ENCODE measurements at places on chromosomes 6 and 20. TPM values are rescaled to one million over a fixed set of nuclear protein-coding genes. Genes with fewer than 3 reads are reported as not detected.

SH3BGRL2 gene
- total RNA-seq: 0.35 TPM

SAMD10 gene
- total RNA-seq: not detected

PREP gene
- 39.4 TPM for total RNA-seq

DPPA5 gene
- not detected for total RNA-seq

VIP gene
- not detected for total RNA-seq

GDAP1L1 gene
- not detected for total RNA-seq

PABPC1L gene
- 20.2 TPM for total RNA-seq

ECI2 gene
- 74.3 TPM for total RNA-seq

OLIG3 gene
- not detected for total RNA-seq

TREM1 gene
- not detected for total RNA-seq

LY6G6C gene
- total RNA-seq: not detected

OR2J1 gene
- total RNA-seq: not detected

PRR18 gene
- 0.17 TPM for total RNA-seq

MEP1A gene
- not detected for total RNA-seq

HLA-G gene
- total RNA-seq: not detected

KCNK16 gene
- not detected for total RNA-seq

TSHZ2 gene
- total RNA-seq: not detected

AMD1 gene
- 137 TPM for total RNA-seq

PRELID3B gene
- total RNA-seq: 57.2 TPM

DXO gene
- total RNA-seq: 9.7 TPM

ULBP1 gene
- total RNA-seq: 0.97 TPM

RFX6 gene
- not detected for total RNA-seq

LGSN gene
- 3.5 TPM for total RNA-seq

SYCP2 gene
- 0.92 TPM for total RNA-seq

ZNF391 gene
- total RNA-seq: 0.25 TPM

ULBP2 gene
- total RNA-seq: 3.8 TPM

TMEM74B gene
- 2.6 TPM for total RNA-seq

RHAG gene
- 0.07 TPM for total RNA-seq

CYP39A1 gene
- total RNA-seq: 0.06 TPM

APMAP gene
- total RNA-seq: 162 TPM

CALHM6 gene
- total RNA-seq: not detected

MATN4 gene
- total RNA-seq: 0.08 TPM

ENPP4 gene
- 0.25 TPM for total RNA-seq

HLA-DQA1 gene
- not detected for total RNA-seq

BCAS1 gene
- total RNA-seq: 0.53 TPM

TUBB1 gene
- total RNA-seq: not detected

HIVEP2 gene
- 4.2 TPM for total RNA-seq

CD24 gene
- 281 TPM for total RNA-seq

SLC22A2 gene
- total RNA-seq: not detected

MGME1 gene
- total RNA-seq: 47.3 TPM

PSMG4 gene
- 21.8 TPM for total RNA-seq

KCNS1 gene
- total RNA-seq: not detected

OPRM1 gene
- not detected for total RNA-seq

PRL gene
- not detected for total RNA-seq

TINAG gene
- total RNA-seq: 0.08 TPM

SLC52A3 gene
- total RNA-seq: 0.92 TPM

ZBTB12 gene
- total RNA-seq: 5.1 TPM

All from A549 treated with CpdA at 1 μM for 4 hours (cell line).